CD4-positive, alpha-beta T cell treated with Interleukin-2 at 100 ng/mL for 4 hours (primary cell): ENCODE measurements at places on chromosomes 7 and 10.

GRCh38 chr10:76086761-76087639, 655.6 kb downstream of the LRMDA start:
- no peak for DNase-seq

- no peak for DNase-seq
Measured at GRCh38 chr10:110216240-110216639, 8.8 kb downstream of the MXI1 start.

GRCh38 chr10:99010286-99010685, 225.4 kb downstream of the HPSE2 start:
- no peak for DNase-seq

- DNase-seq: no peak
Measured at GRCh38 chr10:91935886-91936285, 12.3 kb downstream of the BTAF1 start.

DNA sequence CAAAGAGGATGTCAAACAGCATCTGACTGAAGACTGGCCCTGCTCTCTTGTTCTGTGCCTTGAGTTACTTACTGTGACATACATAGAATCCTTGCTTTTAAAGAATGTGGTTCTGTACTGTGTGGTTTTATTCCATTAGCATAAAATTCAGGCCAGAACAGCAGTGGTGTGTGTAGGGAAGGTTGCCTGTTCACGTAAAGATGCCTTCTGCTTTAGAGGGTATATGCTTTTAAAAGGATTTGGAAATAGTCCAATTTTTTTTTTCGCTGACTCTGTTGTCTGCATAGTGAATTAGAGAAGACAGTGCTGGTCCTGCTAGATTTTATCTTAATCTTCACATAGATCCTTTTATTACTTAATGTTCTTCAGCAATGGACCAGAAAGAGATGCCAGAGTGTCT, 470.8 kb upstream of the SEMA3A start:
- no peak for DNase-seq

DNA sequence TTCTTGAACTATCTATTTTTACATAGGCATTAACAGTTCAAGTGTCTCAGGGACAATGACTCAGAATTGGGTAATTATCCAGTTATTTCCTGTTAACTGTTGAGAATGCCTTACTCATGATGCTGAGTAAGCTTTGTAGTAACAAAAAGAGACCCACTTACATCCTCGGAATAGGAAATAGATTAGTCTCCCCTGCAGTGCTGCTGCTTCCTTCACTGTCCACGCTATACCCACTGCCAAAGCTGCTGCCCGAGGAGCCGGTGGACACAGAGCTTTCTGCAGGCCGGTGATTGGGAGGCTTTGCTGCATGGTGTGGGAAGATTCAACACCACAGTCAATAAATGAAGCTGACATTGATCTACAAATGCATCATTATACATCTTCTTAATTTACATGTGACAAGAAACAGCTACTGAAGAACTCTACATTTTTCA, 357.1 kb downstream of the PCLO start:
- DNase-seq: no peak

GRCh38 chr10:106711313-106711906, 453.1 kb downstream of the SORCS1 start:
- DNase-seq: peak; percentile 10

DNA sequence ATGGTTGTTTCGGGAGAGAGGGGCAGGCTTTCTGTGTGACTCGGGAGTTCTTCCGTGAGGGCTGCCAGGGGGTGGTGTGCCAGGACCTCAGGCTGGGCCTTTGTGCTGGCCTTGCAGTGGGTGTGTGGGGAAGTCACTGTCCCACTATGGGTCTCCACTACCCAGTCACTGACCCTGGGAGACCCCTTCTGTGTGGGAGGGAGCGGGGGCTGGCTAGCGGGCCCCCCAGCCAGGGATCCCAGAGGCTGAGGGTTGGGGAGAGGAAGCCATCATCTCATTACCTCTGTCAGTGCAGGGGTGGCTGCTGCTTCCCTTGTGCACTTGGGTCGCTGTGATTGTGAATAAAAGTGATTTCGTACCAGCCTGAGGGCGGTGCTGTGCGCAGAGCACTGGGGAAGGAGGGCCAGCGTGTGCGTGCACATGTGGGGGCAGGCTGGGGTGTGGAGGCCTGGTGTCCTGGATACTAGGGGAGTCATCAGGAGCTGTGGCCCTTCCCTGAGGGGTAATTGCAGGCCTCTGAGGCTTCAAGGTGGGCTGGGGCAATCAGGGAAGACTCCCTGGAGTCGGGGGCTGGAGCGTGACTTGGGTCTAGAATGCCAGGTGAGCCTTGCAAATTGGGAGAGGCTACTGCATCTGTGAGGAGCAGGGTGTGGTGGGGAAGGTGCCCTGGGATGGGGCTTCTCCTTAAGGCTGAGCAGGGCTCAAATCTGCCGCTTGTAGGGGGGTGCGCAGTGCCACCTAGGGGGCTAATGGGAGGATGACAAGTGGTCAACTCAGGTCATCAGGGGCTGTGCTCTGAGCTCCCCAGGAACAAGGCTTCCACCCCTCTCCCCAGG, 98.9 kb downstream of the NEURL1 start:
- peak; percentile 28 for DNase-seq

GRCh38 chr7:115297656-115298055, 375.8 kb downstream of the MDFIC start:
- DNase-seq: no peak

- DNase-seq: no peak
Measured at GRCh38 chr7:136911344-136911743, 42.9 kb downstream of the CHRM2 start.

DNA sequence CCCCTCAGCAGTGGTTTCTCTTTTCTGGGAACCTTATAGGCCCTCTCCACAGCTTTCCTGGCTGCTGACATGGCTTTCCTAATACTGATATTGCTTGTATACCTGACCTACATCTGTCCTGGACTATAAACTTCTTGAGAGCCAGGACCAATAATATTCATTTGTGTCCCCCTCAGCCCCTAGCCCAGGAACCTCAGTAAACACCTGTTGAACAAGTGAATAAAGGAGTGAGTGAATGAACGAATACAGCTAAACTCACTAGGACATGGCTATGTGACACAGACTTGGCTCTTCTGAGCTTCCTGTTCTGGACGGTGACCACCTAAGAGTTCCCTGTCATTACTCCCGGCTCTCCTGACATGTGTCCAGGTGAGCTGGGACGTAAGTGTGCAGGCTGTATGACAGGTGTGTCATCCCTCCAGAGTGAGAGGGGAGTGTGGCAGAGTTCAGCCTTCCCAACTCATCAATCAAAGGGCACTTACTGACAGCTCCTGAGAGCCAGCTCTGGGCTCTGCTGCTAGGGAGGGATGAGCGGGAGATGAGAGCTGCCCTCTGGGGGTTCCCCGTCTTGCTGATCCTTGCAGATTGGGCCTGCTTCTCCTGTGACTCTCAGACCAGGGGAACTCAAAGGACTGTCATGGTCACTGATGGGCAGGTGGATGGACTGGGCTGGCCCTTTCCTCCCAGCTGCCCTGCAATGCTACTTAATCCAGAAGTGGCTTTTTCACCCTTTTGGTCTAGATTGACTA, 84.5 kb downstream of the HIF1AN start:
- no peak for DNase-seq

GRCh38 chr10:126063353-126063791, 167.0 kb downstream of the FANK1 start:
- no peak for DNase-seq

DNA sequence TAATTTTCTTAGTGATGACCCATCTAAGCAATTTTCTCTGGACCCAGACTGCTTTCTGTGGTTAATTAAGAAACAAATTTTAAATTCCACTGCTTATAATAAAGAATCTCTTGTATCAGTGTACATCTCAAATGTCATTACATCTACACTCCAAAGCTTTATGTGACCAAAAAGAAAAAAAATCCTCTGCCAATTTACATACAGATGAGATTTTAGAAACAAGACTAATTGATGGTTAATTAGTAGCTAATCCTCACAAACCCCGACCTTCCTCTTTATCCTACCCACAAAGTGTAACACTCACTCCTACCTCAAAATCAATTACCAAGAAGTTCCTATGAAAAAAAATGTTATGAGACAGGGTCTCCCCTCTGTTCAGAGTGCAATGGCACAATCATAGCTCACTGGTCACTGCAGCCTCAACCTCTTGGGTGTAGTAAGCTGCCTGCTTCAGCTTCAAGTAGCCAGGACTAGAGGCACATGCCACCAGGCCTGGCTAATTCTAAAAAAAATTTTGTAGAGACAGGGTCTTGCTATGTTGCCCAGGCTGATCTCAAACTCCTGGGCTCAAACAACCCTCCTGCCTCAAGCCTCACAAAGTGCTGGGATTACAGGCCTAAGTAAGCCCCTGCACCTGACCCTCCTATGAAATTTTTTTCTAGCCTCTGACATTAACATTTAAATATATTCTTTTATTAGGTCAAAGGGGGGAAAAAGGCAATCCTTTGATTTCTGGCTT, 14.8 kb downstream of the KIF5B start:
- no peak for DNase-seq

GRCh38 chr10:13831711-13832141, 245.0 kb downstream of the PRPF18 start:
- no peak for DNase-seq

GRCh38 chr10:118581340-118581739, 14.1 kb downstream of the PRLHR start:
- no peak for DNase-seq

GRCh38 chr7:38679419-38679818, 48.2 kb upstream of the AMPH start:
- DNase-seq: no peak

- peak; percentile 85 for DNase-seq
Measured at GRCh38 chr10:124719213-124719851, 24.8 kb downstream of the FAM53B start.

DNA sequence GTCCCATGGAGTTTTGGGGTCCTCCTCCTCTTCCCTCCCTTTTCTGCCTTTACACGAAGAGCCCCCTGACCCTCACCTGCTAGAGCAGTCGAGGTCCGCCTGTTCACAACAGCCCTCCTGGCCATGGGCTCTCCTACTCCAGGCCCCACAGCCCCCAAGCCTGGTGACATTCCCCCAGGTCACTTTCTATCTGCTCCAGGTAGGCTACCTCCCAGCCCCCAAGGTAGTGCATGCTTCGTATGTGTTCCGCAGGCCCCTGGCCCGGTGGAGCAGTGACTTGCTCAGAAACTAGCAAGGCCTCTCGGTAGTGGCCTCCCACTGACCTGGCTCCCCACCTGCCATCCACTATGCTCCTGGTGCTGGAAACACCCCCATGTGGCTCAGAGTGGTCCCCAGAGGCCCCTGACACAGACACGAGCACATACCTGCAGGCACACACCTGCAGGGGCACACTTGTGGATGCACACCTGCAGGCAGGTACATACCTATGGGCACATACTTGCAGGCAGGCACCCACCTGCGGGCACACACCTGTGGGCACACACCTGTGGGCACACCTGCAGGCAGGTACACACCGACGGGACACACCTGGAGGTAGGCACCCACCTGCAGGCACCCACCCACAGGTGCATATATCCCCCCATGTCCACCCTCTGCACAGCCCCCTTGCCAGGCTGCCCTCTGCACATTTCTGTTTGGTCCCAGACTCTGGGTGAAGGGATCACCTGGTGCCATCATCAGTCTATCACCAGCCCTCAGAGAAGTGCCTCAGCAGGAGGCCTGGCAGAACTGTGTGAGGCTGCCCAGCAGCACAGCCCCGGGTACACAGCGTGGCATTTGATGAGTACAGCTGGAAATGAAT, 322.5 kb downstream of the PTPRN2 start:
- DNase-seq: no peak

DNA sequence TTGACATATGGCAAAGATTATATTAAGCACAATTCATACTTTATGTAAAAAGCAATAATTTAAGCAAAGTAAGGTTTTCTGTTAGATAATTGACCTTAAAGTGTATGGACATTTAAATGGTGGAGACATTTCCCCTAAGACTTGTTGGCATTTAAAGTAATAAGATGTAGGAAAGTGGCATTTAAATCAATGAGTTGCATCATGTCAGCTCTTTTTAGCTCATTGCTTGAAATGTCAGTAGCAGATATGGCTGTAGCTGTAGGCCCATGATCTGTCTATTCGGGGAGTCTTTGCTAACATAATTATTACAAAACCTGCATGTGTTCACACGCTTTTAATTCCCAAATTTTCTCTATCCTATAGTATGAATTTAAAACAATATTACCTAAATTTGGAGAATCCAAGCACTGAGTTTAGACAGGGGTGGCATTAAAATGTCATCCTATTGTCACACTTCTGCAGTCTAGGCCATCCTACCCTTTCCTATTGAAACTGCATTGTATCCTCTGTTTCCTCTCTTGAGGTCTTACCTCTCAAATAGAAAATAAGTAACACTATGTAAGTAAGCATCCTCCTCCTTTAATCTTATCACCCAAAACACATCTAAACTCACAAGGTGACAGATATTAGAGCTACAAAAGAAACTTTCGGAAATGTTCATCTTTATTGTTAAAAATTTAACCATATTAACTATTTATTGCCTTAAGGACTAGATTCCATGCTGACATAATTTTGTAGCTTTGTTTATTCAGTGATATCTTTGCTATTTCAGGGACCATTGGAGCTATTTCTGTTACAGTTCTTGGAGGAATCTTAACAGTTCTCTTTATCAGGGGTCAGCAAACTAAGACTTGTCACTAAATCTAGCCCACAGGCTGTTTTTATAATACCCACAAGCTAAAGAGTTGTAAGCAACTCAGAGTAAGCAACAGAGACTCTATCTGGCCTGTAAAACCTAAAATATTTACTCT, 91.2 kb downstream of the LCOR start:
- no peak for DNase-seq

DNA sequence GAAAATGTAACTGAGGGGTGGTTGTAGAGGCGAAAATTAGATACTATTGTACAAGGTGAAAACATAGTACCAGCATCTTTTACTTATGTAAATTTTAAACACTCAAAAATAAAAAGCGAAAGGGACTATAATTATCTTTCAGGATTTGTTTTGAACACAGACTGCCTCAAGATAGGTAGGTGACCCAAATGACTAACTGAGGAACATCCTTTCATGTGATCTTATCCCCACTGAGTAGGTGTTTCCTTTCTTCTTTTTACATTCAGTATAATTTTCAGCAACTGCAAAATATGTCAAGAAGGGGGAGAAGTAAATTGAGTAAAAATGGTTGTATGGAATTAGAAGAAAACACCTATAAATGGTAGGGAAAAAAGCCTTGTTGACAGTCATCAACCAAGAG, 236.7 kb downstream of the PHF14 start:
- DNase-seq: no peak

DNA sequence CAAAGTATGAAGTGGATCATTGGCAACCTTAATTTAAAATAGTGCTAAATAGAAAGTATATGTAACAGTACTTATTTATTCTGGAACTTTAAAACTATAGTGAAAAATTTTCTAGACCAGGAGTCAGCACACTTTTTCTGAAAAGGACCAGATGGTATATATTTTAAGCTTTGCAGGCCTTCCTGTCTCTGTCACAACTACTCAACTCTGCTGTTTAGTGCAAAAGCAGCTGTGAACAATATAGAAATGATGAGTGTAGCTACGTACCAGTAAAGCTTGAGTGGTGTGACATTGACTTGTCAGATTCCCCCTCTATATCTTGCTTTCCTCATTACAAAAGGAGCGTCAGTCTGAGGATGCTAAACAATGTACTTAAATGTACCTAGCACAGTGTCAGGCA, 88.1 kb upstream of the IGFBP3 start:
- no peak for DNase-seq

GRCh38 chr10:61181832-61182231, 237.8 kb upstream of the RHOBTB1 start:
- DNase-seq: no peak

- no peak for DNase-seq
Measured at GRCh38 chr10:100812978-100813377, 67.6 kb downstream of the PAX2 start.

- DNase-seq: no peak
Measured at GRCh38 chr10:71538608-71539260, 142.0 kb downstream of the CDH23 start.
